Muscle of arm (tissue), 14 donors: ENCODE measurements at places on chromosomes 4 and X.

DNA sequence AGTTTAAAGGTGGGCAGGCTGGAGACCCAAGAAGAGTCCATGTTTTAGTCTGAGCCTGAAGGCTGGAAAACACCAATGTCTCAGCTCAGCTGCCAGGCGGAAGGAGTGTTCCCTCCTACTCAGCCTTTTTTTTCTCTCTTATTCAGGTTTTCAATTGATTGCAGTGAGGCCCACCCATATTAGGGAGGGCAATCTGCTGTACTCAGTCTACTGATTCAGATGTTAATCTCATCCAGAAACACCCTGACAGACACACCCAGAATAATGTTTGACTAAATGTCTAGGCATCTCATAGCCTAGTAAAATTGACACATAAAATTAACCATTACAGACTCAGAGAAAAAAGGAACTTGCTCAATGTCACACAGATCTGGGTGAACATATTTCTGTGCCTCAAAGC is 347.1 kb downstream of the GBA3 start:
- DNase-seq: no peak

- no peak for DNase-seq
Observed at GRCh38 chr4:110504084-110504435, 28.1 kb downstream of the ENPEP start.

- DNase-seq: no peak
Observed at GRCh38 chrX:13996650-13997049, 33.0 kb downstream of the GEMIN8 start.

DNA sequence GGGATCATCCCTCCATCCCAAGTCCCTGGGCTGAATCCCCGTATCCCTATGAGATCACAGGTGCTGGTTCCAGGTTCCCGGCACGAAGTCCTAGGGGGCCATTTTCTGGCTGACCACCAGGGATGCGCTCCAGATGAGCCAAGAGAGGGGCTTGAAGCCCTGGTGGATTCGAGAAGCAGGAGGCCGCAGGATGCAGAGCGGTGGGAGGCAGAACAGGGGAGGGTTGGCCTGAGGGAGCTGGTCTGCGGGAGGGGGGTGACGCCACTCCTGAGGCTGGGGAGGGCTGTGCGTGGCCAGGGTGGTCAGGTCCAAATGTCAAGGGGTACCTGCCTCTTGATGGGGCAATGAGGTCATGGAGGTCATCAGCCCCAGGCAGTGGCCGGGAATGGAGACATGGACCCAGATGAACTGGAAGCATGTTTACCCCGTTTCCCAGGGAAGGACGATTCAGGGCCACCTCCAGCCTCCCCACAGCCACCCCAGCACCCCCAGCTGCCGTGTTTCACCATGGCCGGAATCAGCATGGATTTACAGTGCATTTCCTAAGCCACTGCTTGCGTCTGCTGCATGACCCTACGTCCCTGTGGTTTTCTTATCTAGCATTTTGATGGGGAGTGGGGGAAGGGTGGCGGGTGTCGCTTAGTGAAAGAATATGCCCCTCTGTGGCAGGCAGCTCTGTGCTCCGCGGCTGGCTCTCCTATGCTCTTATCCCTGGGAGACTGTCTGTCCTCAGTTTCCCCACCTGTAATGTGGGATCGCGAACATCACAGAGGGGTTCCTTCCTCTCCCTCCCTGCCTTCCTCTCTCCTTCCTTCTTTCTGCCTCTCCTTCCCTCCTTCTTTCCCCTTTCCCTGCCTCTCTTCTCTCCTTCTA is 17.0 kb upstream of the HTRA3 start:
- no peak for DNase-seq
